ENCODE measurements at places on chromosomes 2 and 18.

DNA sequence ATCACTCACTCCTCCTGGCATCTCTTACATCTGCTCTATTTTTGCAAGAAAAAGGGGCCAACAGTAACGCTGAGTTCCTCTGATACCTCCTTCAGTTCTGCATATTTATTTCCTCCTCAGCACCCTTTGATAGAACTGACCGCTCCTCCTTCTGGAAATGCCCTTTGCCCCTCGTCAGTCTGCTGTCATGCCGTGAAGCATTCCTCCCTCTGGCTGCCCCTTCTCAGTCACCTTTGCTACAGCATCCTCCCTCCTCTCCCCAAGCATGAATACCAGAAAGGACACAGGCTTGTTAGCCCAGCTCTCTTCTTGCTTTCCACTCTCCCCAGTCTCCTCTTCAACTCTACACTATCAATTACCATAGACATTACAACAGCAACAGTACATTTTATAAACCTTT lies 135.4 kb downstream of the NBAS start:
- DNase-seq: no peak

DNA sequence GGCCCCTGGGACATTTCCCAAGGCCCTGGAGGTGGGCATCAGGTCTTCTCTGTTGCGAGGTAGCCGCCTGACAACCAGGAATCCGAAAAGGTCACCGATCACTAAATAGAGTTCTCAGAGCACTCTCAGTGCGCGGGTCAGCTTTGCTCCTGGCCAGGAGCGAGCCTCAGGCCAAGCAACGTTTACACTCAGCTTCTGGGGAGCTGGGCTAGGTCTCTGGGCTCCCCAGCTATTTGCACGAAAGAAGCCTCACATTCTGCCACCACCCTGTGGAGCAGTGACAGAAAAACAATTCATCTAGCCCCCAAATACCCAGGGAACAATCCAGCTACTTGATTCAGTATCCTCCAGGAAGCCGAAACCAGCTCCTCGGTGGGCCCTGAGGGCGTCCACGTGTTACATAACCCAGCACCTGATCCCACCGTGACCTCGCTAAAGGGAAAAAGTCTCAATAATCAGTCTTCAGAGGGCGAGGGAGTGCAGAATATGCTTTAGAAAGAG lies 3.3 kb downstream of the SH3BP4 start:
- no peak for DNase-seq

DNA sequence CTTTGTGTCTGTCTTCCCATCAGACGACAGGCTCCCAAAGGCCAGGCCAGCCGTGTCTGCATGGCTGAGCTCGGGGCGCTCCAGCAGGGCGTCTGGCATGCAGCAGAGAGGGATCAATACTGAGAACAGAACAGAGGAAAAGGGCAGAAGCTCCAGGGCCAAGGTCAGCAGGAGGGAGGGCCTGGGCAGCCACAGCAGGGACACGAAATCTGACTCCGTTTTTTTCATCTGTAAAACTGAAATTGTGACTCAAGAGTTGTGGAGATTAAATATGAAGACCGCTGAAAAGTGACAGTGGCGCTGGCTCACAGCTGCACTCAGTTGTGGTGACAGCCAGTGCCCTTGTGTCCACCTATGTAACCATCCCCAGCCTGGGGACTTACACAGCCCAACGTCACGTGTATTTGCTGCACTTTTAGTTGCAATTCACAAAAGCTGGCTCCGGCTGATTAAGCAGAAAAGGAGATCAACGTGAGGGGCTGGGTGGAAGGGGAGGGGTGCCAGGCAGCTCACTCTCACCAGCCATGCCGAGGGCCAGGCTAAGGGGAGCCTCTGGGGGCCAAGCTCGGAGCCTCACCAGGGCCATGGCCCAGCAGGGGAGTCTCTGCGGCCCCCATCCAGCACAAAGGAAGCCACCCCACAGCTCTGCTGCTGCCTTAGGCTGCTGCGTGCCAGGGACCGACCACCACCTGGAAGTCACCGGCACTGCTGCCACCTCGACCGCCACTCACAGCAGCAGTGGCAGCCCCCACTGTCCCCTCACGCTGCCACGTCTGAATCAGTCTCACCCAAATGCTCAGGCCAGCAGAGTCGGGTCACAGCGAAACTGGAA lies 74.7 kb downstream of the EIPR1 start:
- no peak for DNase-seq

GRCh38 chr2:65164426-65164891 lies 34.6 kb upstream of the RAB1A start:
- DNase-seq: no peak

GRCh38 chr2:8151888-8152287 lies 530.0 kb upstream of the ID2 start:
- no peak for DNase-seq

GRCh38 chr2:13240061-13240460 lies 523.3 kb downstream of the TRIB2 start:
- no peak for DNase-seq

DNA sequence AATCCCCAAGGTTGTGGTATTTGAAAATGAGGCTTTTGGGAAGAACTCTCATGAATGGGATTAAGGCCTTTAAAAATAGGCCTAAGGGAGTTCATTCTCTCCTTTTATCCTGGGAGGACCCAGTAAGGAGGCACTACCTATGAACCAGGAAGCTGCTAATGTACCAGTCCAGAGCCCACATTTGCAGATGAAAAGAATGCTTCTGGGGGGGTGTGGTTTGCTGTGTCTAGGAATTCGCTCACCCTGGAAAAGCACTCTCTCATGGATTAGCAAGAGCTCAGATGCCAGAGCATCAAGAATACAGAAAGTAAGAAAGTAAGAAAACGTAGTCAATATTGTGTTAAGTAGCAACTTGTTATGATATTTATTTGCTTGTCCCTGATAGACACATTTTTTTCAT lies 785.7 kb upstream of the GYPC start:
- DNase-seq: no peak
